Germinal center (tissue), 1 donor: ENCODE measurements at places on chromosomes 3 and 15.
A peak's percentile ranks its signal among the peaks of the same experiment; 100 is the strongest.

DNA sequence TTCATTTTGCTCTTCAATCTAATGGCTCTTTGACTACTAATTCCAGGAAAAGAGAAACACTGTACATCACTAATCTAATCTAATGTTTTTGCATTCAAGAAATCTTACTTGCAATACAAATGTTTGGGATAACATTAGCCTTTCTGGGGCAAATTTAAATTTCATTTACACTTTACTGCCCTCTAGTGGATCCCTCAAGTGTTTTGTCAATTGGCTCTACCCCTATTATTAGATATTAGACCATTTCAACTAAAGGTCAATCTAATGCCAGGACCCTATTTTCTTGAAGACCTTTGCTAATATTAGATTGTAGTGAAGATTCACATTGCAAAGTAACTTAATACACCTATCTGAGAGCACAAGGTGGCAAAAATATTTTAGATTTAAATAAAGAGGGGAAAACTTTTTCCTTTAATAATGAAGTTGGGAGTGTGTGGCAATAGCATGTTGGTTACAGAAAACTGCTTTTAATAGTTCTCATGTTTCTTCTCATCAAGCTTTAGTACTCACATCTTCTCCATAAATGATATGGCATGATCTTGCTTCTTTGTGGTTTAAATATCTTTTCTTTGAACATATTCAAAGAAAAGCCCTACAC, 5.0 kb downstream of the C2CD4A start:
- peak; percentile 33 for DNase-seq

GRCh38 chr3:58287354-58287753, 18.7 kb upstream of the RPP14 start:
- no peak for DNase-seq

GRCh38 chr15:90211009-90211408, 9.9 kb downstream of the SEMA4B start:
- no peak for DNase-seq

DNA sequence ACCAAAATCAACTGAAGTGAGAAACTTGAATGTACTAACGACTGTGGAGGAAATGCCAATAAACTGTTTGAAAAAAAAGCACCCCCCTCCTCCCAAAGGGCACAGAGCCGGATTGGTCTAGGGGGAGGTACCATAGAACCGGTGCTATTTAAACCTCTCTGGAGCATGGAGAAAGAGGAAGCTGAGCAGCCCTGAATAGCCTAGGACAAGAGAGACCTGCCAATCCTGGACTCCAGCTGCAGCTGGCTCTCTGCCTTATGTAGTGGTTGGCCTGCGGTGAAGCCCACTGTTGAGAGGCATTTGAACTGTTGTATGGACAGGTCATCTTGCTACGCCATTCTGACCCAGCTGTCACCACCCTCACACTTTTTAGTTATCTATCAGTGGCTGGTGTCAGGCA, 1.5 kb upstream of the SH3GL3 start:
- DNase-seq = no peak

DNA sequence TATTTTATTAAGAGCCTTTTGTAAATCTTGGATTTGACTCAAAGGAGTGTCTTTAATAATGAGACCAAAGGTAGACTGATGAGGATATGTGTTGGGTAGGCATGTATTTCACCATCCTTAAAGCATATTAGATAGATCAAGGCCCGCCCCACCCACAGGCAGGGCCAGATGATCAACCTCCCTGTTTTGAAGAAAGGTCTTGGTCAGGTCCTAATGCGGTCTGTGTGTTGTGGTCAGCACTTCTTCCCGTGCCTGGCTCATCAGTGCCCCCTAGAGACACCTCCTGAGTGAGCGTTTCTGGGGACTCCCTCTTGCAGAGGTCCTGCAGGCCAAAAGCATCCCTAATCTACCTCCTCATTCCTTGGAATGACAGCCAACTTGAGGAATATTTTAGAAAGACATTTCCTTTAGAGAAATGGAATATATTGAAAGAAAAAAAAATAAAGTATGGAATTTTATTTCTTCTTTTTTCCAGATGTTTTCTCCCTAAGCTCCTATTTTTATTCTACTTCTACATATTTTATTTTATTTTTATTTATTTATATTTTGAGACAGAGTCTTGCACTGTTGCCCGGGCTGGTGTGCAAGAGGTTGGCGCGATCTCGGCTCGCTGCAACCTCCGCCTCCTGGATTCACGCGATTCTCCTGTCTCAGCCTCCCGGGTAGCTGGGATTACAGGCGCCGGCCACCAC, 6.0 kb downstream of the TM4SF4 start:
- peak; percentile 15 for DNase-seq

GRCh38 chr3:16460273-16460672, 53.2 kb downstream of the RFTN1 start:
- no peak for DNase-seq

GRCh38 chr3:115834068-115834467, 210.8 kb downstream of the GAP43 start:
- no peak for DNase-seq

GRCh38 chr3:30505866-30506520, 100.4 kb upstream of the TGFBR2 start:
- DNase-seq = no peak

GRCh38 chr15:58057559-58057958, 8.0 kb downstream of the ALDH1A2 start:
- DNase-seq = no peak

GRCh38 chr3:42937334-42937733, 31.4 kb downstream of the ZNF662 start:
- DNase-seq = no peak

GRCh38 chr3:124928333-124929202, 6.0 kb downstream of the MUC13 start:
- DNase-seq = peak; percentile 38

GRCh38 chr3:72976281-72976741, 20.3 kb upstream of the PPP4R2 start:
- DNase-seq = no peak

DNA sequence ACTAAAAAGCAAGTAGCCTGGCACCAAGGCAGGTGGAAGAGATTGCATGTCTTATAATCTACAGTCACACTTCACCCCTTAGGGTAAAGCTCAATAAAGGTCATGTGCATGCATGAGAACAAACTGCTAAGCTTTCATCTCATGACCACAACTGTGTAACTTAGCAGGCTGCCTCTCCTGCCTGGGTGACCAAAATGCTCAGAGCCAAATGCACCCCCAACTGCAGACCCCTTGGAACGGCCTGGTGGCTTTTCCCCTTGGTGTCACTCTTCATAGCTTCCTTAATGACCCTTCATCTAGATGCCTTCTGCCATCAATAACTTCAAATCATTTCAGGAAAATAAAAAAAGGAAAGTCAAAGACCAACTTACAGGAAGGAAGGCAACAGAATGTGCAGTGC, 88.1 kb downstream of the ADAMTS17 start:
- no peak for DNase-seq

- no peak for DNase-seq
These were observed 96.9 kb upstream of the UBP1 start for GRCh38 chr3:33537133-33537532.
